ENCODE measurements at places on chromosomes 6 and 20.

DNA sequence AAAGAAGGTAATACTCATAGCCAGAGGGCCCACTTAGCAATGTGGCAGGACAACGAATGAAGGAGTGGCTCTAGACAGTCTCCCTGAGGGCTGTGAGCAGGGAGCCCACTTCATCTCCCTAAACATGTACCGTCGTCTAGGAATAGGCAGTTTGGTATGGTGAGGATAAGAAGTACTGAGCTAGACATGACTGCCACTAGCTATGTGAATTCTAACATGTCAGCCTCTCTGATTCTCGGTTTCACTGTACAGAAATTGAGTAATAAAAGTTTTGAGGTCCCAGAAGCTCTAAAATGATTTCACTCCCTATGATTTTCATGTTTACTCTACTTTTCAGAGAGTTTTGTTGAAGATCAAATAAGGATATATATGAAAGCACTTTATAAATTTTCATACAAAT, 107.1 kb downstream of the AHI1 start:
- no peak for DNase-seq

DNA sequence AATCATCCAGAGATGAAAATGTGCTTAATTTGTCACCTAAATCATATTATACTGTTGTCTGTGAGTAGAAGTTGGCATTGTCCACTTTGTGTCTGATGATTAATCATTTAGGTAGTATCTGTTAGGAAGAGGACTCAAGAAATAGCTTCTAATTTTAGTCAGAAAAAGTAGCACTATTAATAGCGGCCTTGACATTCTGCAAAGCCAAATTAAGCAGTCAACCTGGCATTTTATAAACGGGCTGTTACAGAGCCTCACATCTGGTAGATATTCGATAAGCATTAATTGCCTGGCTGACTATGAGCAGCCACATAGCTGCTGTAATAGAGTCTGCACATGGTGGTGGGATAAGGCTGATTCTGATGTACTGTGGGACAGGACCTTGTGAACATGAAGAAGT, 99.5 kb downstream of the KLHL32 start:
- DNase-seq, result peak; percentile 32

- no peak for DNase-seq
Observed at GRCh38 chr6:114862819-114863218, 520.0 kb upstream of the HS3ST5 start.

DNA sequence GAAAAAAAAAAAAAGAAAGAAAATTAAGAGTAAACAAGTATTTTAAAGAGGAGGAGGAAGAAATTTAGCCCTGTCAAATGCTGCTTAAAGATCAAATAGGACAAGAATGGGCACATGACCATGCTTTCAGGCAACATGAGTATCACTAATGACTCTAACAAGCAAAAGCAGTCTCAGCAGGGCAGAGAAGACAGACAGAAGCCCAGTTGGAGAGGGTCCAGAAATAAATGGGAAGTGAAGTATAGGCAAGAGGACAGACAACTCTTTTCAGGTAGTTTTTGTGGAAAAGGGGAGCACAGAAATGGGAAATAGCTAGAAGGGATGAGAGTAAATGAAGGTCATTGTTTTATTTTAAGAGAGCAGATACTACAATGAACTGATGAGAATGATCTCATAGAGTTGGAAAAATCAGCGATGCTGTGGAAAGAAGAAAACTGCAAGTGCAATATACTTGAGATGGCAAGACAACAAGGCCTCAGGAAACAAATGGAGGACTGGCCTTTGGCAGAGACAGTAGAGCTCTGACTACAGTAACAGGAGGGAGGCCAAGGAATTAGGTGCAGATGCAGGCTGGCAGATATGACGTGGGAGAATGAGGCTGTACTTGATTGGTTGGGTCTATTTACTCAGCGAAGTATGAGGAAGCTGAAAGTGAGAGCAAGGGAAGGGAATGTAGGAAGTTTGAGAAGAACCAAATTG, 40.3 kb downstream of the KIF6 start:
- no peak for DNase-seq

GRCh38 chr20:32179934-32180333, 27.6 kb downstream of the PLAGL2 start:
- DNase-seq, result no peak

DNA sequence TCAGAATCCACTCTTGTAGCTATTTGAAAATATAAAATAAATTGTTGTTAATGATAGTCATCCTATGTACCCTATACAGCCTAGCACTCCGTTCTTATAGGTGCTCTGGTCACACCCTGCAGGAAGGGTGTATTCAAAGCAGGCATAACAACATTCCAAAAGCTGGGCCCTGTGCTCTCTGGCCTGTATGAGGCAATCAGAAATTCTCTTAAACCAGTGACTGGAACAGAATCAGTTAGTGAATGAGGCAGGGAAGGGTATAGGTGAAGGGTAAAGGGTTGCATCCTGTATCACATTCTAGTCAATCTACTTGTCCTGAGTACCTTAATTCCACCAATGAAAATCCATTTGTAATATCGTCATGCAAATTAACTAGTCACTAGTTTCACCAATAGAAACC, 154.5 kb upstream of the ZNF217 start:
- no peak for DNase-seq

DNA sequence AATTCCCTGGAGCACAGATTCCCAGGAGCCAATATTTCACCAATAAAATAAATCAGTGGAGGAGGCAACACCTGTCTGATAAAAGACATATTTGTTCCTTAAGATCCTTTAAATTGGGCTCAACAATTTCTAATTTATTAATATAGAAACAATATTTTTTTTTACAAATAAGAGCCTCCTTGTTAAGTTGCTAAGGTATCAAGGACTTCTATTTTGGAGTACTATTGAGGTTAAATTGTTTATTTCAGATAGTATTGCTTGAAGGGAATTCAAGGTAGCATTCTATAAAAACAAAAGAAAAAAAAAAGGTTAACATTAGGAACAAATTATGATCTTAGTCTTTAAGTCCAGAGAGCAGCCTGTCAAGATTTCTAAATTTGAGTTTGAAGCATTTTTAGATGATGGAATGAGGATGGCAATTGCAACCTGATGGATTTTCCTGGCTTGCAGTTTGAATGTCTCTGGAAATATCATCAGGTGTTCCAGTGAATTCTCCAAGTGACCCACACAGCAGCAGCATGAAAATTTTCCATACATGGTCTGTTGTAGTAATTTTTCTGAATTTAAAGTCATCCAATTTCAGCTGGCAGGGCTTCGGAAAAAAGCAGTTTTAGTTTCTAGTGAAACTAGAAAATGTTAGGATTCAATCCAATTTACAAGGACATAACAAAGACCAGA, 19.3 kb upstream of the NCR2 start:
- DNase-seq, result no peak

GRCh38 chr6:36581716-36582115, 12.4 kb upstream of the SRSF3 start:
- no peak for DNase-seq

- DNase-seq, result peak; percentile 49
Observed at GRCh38 chr6:82040405-82041221, 206.9 kb downstream of the IBTK start.

All from SK-N-DZ (cell line).